ENCODE measurements at places on chromosomes 16 and 17.

DNA sequence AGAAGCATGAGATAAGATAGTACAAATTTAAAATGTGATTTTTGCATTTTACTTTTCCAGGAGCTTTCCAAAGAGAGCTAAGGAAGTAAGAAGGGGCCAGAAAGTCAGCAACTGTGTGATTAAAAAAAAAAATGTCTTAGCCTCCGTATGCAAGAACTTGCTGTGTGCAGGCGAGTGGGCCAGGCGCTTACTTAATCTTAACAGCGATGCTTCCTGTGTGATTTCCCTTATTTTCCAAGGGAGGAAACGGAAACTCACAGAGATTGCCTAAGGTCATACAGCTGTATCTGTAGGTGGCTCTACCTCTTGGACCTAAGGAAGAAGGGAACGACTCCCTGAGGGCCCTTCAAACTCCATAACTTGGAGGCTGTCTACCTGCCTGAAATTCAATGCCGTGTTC, 11.1 kb downstream of the HS3ST3B1 start:
- DNase-seq, result no peak

- no peak for DNase-seq
Observed at GRCh38 chr17:50265212-50265611, 9.1 kb upstream of the TMEM92 start.

- DNase-seq, result no peak
Observed at GRCh38 chr16:12639044-12639443, 164.6 kb downstream of the CPPED1 start.

DNA sequence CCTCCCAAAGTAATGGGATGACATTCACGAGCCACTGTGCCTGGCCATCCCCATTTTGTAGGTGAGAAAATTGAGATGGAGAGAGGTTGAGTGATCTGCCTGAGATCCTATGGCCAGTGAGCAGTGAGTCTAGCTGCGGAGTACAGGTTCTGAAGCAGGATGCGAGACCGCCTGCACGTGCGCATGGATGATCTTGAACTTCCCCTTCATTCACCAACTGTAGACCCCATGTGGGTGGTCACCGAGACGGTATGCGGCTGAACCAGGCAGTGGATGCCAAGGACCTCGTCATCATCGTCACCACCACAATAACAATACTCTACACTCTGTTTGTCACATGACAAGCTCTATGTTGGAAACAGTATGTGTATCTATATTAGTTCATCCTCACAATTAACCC, 6.2 kb upstream of the SPNS3 start:
- DNase-seq, result no peak

GRCh38 chr16:87850009-87851006, 19.0 kb downstream of the SLC7A5 start:
- DNase-seq, result peak; percentile 71

GRCh38 chr17:11921296-11921695, 76.0 kb downstream of the ZNF18 start:
- DNase-seq, result no peak

DNA sequence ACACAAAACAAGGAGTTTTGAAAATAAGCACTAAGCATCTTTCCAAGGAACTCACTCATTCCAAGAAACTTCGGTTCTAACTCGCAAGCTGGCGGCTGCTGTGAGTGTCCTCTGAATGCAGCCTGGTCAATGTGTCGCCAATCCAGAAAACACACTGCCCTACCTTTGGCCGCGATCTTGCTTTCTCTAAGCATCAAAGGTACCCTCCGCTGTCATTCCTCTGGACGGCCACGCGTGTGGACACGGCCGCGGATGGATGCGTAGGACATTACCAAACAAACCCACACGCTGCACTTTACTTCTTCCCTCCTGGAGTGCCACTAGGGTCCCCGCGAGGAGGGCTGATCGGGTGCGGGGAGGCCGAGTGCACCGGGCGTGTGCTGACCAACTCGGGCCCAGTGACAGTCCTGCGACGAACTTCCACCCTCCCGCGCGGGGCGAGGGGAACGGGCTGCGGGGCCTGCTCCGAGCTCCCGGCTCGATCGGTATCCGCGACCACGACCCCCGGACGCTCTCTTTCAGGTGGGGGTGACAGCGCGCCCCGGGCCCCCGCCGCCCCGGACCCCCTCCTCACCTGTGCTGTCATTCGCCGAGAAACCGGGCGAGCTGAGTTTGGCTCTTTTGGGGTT, 1.1 kb downstream of the CREBBP start:
- DNase-seq, result no peak

- no peak for DNase-seq
Observed at GRCh38 chr16:3262517-3262916, 6.1 kb upstream of the MEFV start.

GRCh38 chr17:29042679-29043538, at the start of gene PIPOX:
Gene PIPOX (plus strand): TSS chr17:29043141. CDS start chr17:29043226, 85 bp downstream.
- DNase-seq, result peak; percentile 9

DNA sequence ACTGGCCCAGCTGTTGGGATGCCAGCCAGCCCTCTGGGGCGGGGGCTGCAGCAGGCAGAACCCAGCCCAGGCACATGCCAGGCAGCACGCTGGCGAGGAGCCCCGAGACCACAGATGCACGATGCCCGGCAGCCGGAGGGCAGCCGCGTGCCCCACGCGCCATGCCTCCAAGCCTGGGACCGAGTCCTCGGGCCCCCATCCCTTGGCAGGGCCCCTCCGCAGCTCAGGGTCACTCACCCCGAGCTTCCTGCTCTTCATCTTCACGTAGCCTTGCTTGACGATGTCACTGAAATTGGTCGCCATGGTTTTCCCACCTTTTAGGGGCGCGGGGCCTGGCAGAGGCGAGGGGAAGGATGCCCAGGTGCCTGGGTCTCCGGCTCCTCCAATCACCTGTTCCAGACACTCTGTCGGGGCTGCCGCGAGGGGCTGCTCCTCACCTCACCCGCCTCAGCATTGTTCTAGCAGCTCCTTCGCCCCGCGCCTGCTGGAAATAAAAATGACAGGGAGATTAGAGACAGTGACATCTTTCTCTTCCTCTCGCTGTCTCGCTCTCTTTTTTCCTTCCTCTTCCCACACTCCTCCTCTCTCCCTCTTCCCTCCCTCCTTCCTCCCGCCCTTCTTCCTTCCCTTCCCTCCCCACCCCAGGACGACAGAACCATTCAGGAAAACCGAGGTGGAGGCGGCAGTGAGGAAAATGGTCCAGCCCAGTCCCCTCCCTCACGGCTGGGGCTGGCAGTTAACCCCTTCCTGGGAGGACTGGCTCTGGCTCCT, 6.9 kb downstream of the DOK4 start:
- no peak for DNase-seq

- peak; percentile 49 for DNase-seq
Observed at GRCh38 chr17:68381076-68381900, 76.0 kb downstream of the WIPI1 start.

- no peak for DNase-seq
Observed at GRCh38 chr16:13305019-13305755, 403.8 kb downstream of the SHISA9 start.

GRCh38 chr16:85436207-85436606, 176.9 kb upstream of the GSE1 start:
- DNase-seq, result no peak

DNA sequence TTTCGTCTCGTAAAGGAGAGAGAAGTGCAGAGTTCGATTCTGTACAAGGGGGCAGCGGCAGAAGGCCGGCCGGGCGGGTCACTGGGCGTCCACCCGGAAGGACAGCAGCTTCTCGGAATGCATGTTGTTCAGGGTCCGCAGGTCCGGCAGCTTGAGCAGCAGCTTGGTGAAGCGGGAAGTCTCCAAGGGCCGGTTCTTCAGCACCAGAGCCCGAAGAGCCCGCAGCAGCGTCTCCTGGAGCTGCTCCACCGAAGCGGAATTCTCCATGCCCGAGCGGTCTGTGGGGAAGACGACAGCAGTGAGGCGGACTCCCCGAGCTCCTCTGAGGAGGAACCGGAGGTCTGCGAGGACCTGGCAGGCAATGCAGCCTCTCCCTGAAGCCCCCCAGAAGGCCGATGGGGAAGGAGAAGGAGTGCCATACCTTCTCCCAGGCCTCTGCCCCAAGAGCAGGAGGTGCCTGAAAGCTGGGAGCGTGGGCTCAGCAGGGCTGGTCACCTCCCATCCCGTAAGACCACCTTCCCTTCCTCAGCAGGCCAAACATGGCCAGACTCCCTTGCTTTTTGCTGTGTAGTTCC, 7.3 kb downstream of the NR1D1 start:
- no peak for DNase-seq

DNA sequence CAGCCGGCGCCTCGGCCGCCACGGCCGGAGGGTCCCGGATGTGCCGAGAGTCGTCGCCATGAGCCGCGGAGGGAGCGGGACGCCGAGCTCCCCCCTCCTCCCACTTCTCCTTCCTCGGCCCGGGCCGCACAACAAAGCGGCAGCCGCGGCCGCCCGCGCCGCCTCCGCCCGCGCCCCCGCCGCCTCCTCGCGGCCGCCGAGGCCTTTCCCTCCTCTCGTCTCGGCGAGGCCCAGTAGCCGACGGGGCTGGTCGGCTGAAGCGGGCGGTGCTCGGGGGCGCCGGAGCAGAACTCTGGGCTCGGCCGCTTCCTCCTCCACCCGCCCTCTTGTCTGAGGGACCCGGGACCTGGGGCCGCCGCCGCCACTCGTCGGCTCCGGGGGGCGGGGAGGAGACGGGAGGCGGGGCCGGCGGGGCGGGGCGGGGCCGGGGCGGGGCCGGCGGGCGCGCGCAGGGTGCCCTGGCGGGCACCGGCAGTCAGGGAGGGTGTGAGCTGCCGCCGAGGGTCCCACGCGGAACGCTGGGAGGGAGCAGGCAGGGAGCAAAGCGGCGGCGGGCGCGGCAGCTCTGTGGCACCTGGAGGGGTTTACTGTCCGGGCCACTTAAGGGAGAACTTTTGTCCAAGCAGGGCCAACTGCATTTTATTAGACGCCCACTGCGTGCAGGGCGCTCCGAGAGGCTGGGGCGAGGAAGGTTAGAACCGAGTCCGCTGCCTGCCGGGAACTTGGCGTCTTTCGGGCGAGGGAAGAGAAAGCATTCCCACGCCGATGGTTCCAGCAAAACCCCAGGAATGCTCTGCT, at the start of gene SMURF2:
Gene SMURF2, minus strand, starts transcription at position 332 of the 798 bp plus-strand sequence. CDS start 427 bp downstream, outside the sequence.
- DNase-seq, result peak; percentile 83

- DNase-seq, result no peak
Observed at GRCh38 chr16:81589975-81590650, 145.5 kb downstream of the CMIP start.

DNA sequence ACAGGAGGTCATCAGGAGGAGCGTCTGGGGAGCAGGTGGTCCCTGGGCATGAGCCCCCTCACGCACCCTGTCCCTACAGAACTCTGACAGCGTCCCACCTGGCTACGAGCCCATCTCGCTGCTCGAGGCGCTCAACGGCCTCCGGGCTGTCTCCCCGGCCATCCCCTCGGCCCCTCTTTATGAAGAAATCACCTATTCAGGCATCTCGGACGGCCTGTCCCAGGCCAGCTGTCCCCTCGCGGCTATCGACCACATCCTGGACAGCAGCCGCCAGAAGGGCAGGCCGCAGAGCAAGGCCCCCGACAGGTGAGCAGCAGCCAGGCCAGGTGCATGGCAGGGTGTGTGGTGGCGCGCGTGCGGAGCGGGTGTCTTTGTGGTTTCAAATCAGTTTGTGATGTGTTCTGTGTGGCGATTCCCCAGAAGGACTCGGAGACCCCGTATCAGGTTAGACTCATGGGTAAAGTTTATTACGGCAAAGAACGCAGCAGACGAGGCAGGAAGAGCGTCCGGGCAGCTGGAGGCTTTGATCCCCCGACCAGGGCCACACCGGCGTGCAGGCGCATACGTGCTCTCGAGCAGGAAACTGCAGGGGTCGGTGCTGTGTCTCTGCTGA, 11.8 kb upstream of the NUDT16L1 start:
- DNase-seq, result no peak

DNA sequence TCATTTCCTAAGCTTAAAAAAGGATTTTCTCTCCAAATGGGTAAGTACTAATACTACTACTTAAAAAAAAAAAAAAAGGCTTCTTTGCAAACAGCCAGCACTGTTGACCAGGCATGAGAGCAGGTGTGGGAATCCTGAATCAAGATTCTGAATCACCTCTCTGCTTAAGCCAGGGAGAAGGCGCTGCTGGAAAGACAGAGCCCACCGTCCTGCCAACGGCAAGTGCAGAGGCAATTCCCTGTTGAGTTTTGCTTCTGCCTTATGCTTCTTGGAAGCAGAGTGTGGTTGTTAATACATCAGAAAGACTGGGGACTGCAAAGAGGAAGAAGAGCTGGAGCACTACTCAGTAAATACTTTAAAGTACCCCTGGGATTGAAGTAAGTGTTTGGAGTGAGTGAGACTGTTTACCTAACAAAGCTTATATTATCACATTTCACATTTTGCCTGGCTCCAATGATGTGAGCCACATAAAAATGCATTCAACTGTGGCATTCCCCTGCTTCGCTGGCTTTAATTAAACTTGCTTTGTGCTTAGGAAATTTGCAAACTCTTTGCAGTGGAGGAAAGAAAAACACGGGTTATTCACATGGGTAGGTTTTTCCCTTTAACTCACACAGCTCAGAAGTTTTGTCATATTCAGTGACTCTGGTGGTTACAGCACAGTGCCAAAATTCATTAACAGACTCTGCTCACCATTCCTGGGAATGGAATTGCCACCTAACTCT, 86.0 kb upstream of the KIF2B start:
- DNase-seq, result no peak

DNA sequence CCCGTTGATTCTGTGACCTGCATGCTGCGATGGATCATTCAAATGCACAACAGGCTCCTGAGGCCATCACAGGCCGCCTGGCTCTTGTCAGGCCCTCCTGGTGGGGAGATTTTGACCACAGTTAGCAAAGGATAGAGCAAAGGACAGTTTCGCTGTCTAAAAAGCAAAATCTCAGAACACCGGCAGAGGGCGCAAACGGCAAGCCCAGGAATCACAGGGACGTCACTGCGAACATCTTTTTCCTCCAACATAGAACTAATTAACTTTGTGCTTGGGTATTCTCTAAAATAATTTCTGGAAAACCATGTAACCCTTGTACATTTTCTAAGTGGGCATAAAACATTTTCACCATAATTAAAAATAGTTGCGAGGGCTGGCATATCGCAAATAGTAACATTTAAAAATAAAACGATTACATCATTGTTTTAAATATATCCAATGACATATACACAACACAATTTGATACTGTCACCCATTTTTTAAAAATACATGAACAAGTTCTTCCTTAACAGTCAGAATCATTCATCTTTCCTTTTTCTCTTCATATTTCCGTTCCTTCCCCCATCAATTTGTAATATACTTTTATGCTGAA, 19.7 kb upstream of the SLC47A1 start:
- DNase-seq, result peak; percentile 76

GRCh38 chr16:71834291-71834690, 11.5 kb upstream of the ATXN1L start:
- DNase-seq, result no peak

- no peak for DNase-seq
Observed at GRCh38 chr17:29084541-29085146, 41.7 kb downstream of the PIPOX start.

All from CD4-positive, alpha-beta T cell treated with Interferon alpha-2 for 1 hour (primary cell).